ENCODE measurements at places on chromosomes 3 and 15. TPM values are rescaled to one million over a fixed set of nuclear protein-coding genes. Genes with fewer than 3 reads are reported as not detected.
A peak's percentile ranks its signal among the peaks of the same experiment; 100 is the strongest.

The EBLN2 gene
- 0.67 TPM for polyA plus RNA-seq

The UBE2E2 gene
- polyA plus RNA-seq: 117 TPM

GRCh38 chr3:48935530-48935929, 16.9 kb downstream of the ARIH2 start:
- H3K36me3 ChIP-seq: peaks cover 15% of the 10 kb centered on the region
- no peak for DNase-seq
- peaks cover 22% of the 10 kb centered on the region for H3K4me1 ChIP-seq
- no peak overlapping the region for H3K4me3 ChIP-seq

The TMEM42 gene
- 45.6 TPM for polyA plus RNA-seq

GRCh38 chr15:60568914-60569391, 90.0 kb upstream of the ICE2 start:
- no peaks in the 10 kb centered on the region for H3K36me3 ChIP-seq
- H3K27me3 ChIP-seq: no peaks in the 10 kb centered on the region
- no peak for DNase-seq

The VEPH1 gene
- not detected for polyA plus RNA-seq

- no peak overlapping the region for H3K27ac ChIP-seq
- no peak for DNase-seq
- H3K36me3 ChIP-seq: no peaks in the 10 kb centered on the region
- H3K4me1 ChIP-seq: peaks cover 19% of the 10 kb centered on the region
- H3K4me3 ChIP-seq: no peak overlapping the region
Measured at GRCh38 chr3:39806820-39807219, 2.6 kb upstream of the MYRIP start.

DNA sequence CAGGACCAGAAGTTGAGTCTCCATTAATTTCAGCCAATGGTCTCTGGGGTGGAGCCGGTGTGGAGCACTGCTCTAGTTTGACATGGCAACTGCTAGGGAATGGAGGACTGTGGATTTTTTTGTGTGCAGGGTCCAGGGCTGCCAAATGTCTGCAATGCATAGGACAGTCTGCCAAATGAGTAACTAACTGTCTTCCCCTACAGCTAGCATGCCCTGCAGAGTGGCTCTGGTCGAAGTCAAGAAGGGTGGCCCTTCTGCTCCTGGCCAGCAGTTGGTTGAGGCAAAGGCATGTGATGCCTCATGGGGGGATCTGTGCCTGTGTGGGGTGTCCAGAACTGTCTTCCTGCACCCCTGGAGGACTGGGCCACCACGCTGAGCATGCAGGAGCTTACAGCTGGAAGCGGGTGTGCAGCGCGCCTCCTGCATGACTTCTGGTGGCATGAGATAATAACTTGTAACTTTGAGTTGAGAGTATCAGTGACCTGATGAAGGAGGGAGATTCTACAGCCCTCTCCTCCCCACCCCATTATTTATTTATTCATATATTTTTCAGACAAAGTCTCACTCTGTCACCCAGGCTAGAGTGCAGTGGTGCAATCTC, 4.6 kb downstream of the TPRA1 start:
- H3K4me1 ChIP-seq: peaks cover 25% of the 10 kb centered on the region
- no peak for DNase-seq
- H3K36me3 ChIP-seq: no peaks in the 10 kb centered on the region
- no peaks in the 10 kb centered on the region for H3K27me3 ChIP-seq
- H3K4me3 ChIP-seq: peak overlapping the region; percentile 12

- H3K4me1 ChIP-seq: peaks cover 37% of the 10 kb centered on the region
- peak overlapping the region; percentile 21 for H3K4me3 ChIP-seq
- no peaks in the 10 kb centered on the region for H3K27me3 ChIP-seq
- peak; percentile 44 for DNase-seq
- peaks cover 7% of the 10 kb centered on the region for H3K36me3 ChIP-seq
Measured at GRCh38 chr3:107739227-107739626, 216.5 kb downstream of the BBX start.

DNA sequence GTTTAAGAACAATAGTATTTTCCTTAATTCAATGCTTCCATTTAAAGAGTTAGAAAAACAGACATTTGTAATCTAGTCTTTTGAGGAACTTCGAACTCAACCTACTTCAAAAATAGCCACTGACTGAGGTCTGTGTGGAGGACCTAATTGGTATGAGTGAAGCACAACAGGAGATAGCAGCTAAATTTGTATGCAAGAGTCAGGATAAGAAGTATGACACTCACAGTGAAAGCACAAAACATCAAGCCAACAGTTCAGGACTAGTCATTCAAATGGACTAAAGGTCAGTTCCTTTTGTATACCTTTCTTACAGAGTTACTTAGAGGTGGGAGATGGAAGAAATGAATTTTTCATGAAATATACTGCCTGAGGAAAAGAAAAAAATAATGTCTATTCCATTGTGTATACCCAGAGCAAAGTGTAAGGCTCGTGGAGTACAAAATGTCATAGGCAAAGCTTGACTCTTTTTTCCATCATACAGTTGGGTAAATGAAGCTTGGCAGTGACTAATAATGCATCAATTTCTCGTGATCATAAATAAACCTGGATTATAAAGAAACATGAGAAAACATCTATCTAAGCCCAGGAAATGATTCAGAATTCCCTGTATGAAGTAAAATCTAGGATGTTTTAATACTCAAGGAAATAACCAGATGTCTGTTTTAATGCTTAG, 1005.2 kb upstream of the CADM2 start:
- H3K4me1 ChIP-seq: no peaks in the 10 kb centered on the region
- H3K27me3 ChIP-seq: no peaks in the 10 kb centered on the region
- DNase-seq: no peak
- H3K36me3 ChIP-seq: no peaks in the 10 kb centered on the region

The FOXL2 gene
- polyA plus RNA-seq: not detected

DNA sequence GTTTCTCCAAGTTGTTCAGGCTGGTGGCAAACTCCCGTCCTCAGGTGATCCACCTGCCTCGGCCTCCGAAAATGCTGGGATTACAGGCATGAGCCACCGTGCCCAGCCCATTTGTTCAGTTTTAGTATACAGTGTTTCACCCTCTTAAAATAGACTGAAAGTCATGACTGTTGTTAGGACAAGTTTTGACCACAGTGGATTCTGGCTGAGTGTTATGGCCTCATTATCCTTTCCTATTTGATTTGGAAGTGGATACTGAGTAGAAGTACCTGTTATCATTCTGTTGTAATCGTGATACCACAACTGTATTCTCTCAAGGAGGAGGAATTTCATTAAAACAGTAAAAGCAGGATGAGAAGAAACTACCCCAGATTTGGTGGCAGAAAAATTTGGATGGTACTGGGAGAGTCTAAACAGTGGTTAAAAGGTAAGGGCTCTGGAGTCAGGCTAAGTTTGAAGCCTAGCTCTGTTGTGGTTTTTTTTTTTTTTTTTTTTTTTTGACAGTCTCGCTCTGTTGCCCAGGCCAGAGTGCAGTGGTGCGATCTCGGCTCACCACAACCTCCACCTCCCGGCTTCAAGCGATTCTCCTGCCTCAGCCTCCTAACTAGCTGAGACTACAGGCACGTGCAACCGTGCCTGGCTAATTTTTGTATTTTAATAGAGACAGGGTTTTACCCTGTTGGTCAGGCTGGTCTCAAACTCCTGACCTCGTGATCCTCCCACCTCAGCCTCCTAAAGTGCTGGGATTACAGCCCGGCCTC, 2.6 kb downstream of the MAP2K1 start:
- H3K27ac ChIP-seq: peak overlapping the region; percentile 86
- peak overlapping the region; percentile 80 for H3K4me3 ChIP-seq
- peaks cover 77% of the 10 kb centered on the region for H3K4me1 ChIP-seq
- peaks cover 8% of the 10 kb centered on the region for H3K36me3 ChIP-seq
- H3K27me3 ChIP-seq: no peaks in the 10 kb centered on the region

Measured in naive B cell (primary cell).